NCI-H187 (cell line): ENCODE measurements at places on chromosomes 11 and 22.

DNA sequence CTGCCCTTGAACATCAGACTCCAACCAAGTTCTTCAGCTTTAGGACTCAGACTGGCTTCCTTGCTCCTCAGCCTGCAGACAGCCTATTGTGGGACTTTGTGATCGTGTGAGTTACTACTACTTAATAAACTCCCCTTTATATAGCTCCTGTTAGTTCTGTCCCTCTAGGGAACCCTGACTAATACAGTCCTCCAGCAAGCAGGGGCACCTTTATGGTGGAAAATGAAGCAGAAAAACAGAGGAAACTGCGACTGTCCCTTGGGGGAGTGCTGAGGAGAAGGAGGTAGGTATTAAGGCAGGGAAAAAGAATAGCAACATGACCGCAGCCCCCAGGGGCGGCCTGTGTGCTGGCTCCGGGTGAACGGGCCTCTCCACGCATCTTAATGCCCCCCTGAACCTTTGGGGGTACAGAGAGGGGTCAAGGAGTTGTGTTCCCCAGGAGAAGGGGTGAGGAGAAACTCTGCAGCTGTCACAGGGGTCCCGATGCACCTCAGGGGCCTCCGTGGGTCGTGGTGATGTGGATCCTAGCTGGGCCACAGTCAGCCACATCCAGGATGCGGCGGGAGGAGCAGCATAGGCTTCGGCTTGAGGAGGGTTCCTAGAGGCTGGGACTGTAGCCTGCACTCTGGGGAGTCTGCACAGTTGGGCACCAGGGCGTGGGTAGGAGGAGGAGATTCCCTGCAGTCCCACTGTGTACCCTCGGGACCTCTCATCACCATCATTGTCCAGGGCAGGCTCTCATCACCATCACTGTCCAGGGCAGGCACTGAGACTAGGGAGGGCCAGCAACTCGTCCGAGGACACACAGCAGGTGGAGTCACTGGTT lies 34.3 kb downstream of the SHISAL1 start:
- no peak for DNase-seq

- no peak for DNase-seq
Observed at GRCh38 chr11:123576501-123576900, 77.9 kb downstream of the SCN3B start.

- DNase-seq: no peak
Observed at GRCh38 chr11:64754919-64755662, 4.7 kb downstream of the PYGM start.

- DNase-seq: no peak
Observed at GRCh38 chr11:17197431-17197898, 10.3 kb downstream of the PIK3C2A start.

DNA sequence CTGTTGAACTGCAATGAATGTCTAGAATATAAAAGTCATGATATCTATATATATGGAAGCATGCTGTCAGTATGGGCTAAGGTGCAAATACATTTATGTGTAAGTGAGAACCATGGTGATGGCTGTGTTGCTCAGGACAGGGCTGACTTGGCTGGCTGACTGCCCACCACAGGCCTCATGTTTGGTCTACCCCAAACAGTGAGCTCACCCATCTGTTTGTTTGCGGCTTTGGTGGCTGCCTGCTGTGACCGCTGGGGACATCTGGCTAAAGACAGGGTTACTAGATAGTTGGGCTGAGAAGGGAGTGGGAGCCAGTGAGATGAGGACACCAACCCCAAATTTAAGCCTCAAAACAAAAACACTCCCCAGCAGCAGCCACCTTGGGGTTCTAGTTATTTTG lies 6.3 kb downstream of the CD44 start:
- DNase-seq: no peak

- DNase-seq: no peak
Observed at GRCh38 chr22:44160421-44160820, 20.3 kb upstream of the PARVG start.

DNA sequence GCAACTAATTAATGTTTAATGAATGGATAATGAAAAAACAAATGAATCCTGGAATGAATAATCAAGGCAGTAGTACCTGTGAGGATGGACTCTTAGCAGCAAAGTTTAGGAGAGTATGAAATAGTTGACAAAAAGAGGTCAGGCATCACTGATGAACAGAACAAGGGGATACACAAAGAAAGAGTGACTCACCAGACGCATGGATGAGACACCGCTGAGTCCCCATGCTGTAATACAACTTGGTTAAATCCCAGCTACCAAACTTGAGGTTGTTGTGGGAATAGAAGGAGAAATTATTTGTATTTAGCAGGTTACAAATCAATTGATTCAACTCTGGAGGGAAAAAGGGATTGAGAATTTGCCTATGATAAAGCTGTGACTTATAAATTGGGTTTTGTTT lies 976.9 kb upstream of the TENM4 start:
- DNase-seq: no peak

GRCh38 chr11:124716591-124716990 lies 23.2 kb upstream of the NRGN start:
- DNase-seq: no peak
